GM04504 (cell line): ENCODE measurements at places on chromosomes 5 and 9.

- DNase-seq = no peak
These were observed 7.1 kb downstream of the RAPGEF1 start for GRCh38 chr9:131732636-131733289.

DNA sequence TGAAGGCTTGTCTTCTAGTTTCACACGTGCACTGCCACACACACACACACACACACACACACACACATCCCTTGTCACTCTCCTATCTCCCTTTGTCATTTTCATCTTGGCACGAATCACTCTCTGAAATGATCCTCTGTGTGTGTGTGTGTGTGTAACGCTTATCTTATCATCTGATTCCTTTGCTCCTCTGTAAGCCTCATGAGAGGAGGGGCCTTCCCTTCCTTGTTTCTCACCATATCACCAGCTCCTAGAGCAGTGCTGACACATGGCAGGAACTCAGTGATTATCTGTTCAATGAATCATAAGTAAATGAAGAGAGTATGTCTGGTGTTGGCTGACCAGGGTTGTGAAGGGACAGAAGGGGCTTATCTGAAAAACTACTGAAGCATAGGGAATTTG is 53.3 kb downstream of the PDE4D start:
- no peak for DNase-seq

- no peak for DNase-seq
These were observed 4.3 kb downstream of the BRD3OS start for GRCh38 chr9:134029248-134030226.

- no peak for DNase-seq
These were observed 133.2 kb upstream of the ZNF618 start for GRCh38 chr9:113742878-113743277.

DNA sequence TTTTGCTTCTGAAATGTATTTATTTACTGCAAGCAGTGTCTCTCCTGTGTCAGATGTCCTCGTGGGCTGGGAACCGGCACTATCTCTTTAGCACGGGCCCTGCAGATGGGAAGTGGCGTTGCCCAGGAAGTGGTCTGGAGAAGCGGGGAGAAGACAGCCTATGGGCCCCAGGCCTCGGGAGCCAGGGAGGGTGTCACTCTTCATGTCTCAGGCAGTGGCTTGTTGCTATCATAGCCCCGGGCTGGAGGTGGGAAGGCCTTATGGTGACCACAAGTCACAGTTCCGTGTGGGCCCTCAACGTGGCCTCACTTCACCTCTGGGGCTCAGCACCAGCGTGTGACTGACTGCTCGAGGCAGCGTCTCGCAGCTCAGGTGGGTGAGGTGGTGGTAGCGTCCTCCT is 41.4 kb downstream of the SYK start:
- DNase-seq = no peak

- DNase-seq = peak; percentile 17
These were observed 28.5 kb upstream of the PUM3 start for GRCh38 chr9:2872250-2872930.

DNA sequence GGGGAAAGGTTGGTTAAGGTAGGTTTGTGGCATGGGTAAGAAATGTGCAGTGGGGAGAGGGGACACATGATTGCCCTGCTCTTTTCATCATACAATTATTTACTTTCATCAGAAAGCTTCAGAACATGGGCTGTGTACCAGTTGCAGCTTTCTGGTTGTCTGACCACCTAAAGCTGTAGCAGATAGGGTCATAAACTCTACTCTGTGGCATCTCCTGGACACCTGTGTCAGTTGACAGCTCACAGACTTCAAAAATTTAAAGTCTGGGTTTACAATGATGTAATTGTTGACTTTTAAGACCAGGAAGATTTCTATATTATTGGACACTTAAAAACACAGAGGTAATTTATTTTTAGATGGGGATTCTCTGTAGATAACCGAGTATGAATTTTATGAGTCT is 222.7 kb upstream of the PRR16 start:
- no peak for DNase-seq

DNA sequence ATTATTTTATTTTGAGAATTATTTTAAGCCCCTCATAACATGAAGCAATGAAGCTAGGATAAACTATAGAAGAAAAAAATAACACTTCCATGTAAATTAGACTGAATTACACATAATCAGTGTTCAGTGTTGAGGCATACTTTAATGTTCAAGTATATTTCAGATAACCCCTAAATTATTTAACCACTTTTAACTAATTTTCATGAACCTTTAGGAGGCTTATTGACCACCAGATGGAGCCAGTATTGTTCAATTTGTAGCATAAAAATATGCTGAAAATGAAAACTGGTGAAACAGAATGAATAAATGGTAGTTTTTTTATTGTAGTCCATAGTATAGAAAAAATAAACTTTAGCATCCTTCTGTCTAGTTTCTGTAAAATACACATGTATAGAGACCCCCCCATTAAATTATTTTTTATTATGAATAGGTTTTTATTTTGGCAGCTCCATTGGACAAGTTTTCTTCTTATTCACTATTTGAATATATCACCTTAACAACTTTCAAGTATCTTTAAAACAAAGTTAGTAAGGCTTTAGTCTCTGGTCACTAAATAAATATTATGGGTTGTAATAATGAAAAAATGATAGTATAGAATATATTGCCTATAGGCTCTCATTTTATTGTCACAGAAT is 190.1 kb downstream of the CWC27 start:
- DNase-seq = peak; percentile 21

- no peak for DNase-seq
These were observed 52.0 kb downstream of the ITGA2 start for GRCh38 chr5:53041071-53041692.

GRCh38 chr9:125969868-125970267 is 222.7 kb downstream of the PBX3 start:
- no peak for DNase-seq

DNA sequence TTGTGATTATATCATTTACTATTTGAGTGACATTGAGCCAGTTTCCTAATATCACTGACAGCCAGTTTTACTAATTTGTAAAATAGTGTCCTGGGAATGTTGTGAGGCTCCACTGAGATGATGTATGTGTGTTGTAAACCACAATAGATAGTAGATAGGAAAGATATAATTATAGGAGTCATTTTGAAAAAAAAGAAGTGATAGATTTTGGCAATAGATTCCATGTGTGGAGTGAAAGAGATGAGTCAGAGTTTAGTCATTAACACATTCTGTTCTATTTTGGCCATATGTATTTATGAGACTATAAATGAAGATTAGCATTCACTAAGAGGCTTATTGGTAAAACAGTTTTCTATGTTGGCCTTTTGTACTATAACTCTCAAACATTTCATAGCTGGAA is 388.2 kb downstream of the FAM170A start:
- peak; percentile 9 for DNase-seq

DNA sequence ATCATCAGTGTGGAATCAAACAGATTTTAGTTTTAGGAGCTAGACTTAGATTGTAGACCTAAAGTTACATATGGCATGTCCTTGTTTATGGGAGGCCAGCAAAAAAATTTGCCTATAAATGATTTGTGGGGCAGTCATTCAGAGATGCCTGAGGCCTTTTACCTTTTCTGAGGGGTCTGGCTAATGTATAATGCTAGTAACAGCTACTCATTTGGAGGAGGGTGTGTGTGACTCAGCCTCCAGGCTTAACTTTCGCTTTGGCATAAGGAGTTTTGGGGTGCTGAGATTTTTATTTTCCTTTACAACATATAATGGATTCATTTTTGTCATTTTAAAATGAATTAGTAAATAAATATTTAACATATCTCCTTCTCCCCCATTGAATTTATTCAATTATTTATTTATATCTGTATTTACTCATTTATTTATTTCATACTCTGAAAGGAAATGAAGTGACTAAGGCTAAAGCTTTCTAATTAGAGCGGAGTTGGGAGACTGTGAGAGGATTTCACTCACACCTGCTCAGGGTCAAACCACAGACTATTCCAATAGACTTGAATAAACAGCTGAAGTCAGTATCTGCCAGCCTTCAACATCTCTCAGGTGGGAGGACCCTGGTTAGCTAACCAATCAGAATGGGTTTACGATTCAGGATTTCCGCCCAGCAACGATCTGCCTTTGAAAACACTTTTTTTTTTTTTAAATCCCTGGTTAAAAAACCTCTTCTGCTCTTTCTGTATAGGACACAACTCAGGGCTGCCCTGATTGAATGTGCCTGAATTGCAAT is 487.5 kb upstream of the SGCD start:
- DNase-seq = no peak

DNA sequence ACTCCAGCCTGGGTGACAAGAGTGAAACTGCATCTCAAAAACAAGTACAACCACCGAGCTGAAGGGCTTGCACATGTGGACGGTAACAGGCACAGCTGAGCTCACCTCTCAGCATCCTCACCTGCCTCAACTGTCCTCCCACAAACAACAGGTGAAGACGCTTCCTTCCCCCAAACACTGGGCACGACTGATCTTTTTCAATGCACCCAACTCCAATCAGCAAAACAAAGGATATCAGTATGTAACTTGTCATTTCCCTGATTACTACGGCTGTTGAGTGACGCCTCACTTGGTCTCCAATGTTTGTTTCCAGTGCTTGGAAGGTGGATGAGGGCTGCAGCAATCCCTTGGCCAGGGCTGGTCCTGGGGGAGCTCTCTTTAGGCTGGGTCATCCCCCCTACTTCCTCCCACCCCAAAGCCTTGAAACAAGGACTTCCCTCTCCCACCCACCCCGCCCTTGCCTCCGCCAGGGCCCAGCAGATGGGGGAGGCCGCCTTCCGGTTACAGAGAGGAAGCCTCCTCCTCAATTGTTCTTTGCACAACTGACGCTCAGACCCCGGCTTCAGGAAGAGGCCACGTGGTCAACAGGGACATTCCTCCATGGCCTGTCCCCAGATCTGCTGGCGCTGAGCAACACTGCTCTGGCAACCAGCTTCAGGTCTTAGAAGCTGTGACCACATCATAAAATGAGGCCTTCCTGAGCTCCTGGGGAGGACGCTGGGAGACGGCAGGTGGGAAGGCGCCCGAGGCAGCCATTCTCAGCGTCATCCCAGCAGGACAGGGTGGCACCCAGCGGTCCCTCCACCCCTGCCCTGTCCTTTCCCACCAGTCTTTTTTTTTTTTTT is 5.9 kb downstream of the FAM78A start:
- DNase-seq = no peak

DNA sequence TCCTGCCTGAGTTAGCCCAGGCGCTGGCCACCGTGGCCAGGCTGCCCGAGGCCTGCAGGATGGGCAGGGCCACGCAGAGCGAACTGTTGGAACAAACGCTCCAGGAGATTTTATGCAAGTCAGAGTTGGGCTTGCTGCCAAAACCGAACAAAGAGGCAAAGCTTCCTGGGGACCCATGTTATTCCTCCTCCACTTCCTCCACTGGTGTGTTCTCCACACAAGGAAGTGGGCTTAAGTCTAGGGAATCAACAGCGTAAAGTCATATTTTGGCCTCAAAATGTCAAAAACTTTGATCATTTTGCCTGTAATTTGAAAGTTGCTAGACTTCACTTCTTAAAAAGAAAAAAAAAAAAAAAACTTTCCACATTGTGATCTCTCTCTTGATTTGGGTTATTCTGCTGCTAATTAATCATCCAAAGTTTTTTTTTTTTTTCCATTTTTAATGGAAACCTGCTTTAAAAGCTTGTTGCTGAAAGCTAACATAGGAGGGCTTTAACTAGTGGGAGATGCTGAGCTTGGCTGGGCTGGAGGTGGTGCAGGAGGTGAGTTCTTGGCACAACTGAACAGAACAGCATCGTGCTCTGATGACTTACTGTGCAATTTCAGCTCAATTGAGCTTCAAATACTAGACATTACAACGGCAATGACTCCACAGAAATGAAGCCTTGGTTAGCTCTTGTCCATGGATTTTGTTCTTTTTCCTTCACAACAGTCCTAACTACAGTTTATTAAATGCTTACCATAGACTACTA is 73.0 kb downstream of the PTPDC1 start:
- DNase-seq = peak; percentile 54

- DNase-seq = no peak
These were observed 131.9 kb downstream of the PRDM9 start for GRCh38 chr5:23639326-23639725.

DNA sequence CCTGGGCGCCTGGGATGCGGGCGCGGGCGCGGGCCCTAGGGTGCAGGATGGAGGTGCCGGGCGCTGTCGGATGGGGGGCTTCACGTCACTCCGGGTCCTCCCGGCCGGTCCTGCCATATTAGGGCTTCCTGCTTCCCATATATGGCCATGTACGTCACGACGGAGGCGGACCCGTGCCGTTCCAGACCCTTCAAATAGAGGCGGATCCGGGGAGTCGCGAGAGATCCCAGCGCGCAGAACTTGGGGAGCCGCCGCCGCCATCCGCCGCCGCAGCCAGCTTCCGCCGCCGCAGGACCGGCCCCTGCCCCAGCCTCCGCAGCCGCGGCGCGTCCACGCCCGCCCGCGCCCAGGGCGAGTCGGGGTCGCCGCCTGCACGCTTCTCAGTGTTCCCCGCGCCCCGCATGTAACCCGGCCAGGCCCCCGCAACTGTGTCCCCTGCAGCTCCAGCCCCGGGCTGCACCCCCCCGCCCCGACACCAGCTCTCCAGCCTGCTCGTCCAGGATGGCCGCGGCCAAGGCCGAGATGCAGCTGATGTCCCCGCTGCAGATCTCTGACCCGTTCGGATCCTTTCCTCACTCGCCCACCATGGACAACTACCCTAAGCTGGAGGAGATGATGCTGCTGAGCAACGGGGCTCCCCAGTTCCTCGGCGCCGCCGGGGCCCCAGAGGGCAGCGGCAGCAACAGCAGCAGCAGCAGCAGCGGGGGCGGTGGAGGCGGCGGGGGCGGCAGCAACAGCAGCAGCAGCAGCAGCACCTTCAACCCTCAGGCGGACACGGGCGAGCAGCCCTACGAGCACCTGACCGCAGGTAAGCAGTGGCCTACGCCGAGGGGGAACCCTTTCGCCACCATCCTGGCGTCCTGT is at the start of gene EGR1:
Gene EGR1, plus strand, starts transcription at position 219 of the 864 bp plus-strand sequence. Its CDS starts 283 bp downstream, at position 502.
- DNase-seq = peak; percentile 88
